AML-193 (cell line): ENCODE measurements at places on chromosomes 5 and 9.

DNA sequence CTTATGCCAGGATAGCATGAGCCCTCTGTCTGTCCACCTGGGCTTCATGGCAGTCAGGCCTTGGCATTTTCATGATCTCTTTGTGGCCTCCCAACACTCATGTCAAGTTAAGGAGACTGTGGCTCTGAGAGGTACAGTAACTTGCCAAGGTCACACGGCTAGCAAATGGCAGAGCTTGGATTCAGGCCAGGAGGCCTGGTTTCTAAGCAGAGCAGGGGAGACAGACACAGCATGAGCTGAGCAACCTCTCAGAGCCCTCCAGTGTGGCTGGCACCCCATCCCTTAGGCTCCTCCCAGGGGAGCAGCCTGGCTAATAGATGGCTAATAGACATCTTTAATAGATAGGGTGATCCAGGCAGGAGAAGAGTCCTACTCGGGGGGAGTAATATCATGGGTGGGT, 4.1 kb downstream of the SYNPO start:
- no peak for DNase-seq

- no peak for DNase-seq
Measured at GRCh38 chr5:1465117-1465516, 19.9 kb upstream of the SLC6A3 start.

DNA sequence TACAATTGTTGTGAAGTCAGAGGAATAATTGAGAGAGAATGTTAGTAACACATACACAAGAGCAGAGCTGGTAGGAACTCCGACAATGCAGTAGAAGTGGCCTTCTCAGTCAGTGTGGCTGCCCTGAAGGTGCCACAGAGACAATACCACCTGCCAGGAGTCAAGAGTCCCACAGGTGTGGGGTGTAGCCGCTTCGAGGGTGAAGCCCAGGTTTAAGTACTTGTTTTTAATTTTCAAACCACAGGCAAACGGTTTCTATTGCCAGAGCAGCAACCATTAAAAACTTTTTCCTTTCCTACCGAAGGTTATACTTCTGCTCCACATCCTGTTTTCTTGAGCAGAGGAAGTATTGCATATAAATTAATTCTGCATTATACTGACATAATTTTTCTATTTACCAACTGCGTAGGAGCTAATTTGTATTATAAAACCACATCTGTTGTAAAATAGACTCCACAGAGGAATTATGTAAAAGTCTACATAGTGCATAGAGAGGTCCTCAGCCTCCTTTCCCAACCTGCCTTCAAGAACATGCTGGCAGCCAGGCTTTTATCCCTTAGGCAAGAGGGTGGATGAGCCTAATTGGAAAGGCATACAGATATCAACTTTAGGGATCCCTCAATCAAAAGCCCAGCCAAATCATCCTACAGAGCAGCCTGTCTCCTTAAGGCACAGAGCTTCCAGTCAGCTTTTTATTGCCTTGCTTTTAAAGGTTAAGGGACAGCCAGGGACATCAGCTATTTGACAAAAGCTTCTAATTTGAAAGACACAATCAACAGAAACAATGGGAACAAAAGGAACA, 12.9 kb upstream of the ACTBL2 start:
- DNase-seq = no peak

GRCh38 chr5:141437221-141437620, 6.9 kb downstream of the PCDHGA12 start:
- no peak for DNase-seq

DNA sequence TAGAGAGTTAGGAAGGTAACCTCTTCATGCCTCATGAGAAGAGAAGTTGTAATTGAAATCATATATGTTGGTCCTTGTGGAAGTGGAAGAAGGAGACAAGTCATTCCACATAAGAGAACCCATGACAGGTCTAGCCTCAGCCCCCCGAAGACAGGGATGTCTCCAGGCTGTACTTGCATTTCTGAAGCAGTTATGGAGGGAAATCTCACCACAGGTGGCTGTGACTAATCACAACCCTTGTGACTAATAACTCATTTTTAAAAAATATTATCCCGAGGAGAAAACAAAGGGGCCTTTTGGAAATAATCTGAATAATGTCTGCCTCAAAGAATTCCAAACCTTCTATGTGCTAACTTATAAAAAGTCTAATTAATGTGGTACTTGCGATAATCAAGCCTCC, 262.1 kb upstream of the RPS23 start:
- no peak for DNase-seq
